CD4-positive, alpha-beta T cell treated with Interleukin-15 for 4 hours (primary cell): ENCODE measurements at places on chromosomes 4 and X.

- peak; percentile 68 for DNase-seq
These were observed 13.1 kb upstream of the EOLA1 start for GRCh38 chrX:149527705-149528104.

DNA sequence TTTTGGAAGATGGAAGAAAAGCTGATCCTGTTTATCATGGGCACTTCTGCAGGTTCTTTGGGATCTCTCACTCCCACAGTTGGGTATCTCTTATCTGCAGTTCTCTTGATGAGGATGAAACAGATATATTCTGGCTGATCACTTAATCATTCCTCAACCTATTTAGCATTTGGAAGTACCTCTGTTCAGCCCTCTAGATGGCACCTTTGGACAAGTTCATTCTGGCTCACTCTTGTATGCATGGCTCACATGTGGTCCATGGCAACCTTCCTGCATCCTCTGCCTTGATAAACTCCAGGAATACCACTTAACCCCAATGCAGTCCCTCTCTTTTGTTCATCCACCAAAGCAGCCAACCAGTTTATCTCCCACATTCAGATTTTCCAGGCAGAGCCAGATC lies 74.2 kb downstream of the SMARCA5 start:
- no peak for DNase-seq

GRCh38 chrX:101051153-101051548 lies 760 bp downstream of the TRMT2B start:
- DNase-seq, result no peak

GRCh38 chr4:2761035-2761923 lies 5.1 kb upstream of the TNIP2 start:
- DNase-seq, result no peak

GRCh38 chr4:128573781-128574508 lies 235.6 kb upstream of the JADE1 start:
- DNase-seq, result no peak

DNA sequence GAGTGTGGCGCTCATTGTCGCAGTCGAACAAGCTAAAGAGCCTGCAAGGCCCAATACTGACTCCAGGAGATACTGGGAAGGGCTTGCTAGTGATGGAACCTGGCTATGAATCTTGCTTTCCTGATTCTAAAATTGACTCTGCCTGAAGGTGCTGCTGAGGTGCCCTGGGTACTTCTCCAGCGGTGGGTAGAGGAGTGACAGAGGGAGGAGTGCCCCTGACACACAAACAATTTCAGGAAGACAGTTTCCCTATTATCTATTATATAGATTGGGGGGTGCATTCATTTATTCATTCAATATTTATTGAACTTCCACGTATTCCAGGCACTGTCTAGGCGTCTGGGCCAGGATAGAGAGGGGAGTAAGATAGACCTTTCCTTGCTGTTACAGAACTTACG lies 339.2 kb upstream of the GATB start:
- DNase-seq, result no peak

DNA sequence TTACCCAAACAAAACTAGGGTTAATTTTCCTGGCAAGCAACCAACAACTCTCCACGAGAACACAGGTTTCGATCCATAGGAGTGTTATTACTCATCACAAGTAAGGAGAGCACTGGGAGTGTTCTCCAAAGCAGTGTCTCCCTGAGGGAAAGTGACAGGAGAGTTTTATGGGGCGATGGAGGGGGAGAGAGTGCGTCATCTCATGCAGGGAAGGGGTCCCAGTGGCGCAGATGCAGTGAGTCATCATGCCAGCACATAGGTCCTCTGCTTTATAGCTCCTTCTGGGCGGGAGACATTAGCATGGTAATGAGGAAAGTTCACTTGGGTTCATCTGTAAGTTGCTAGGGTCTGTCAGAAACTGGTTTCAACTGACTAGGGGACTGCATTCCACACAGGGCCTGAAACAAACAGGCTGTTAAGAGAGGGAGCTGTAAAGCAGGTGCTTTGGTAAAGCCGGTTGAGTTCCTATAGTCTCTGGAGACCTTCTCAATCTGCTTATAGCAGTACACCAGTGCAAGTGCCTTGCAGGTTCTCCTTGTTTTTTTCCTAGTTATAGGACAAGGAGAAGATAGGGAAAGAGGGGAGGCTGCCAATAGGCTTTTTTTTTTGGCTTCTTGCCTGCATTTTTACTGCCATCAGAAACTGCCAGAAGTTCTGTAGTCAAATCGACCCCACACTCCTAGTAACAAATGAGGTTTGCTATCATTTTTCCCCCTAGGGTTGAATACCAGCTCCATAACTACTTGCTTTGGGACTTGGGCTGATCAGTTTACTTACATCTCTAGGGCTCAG lies 12.8 kb upstream of the BOD1L1 start:
- DNase-seq, result no peak

GRCh38 chrX:11269006-11269405 lies 24.2 kb upstream of the AMELX start:
- DNase-seq, result no peak

- no peak for DNase-seq
These were observed 2135.9 kb downstream of the ARAP2 start for GRCh38 chr4:34108391-34108790.

GRCh38 chr4:138977524-138977923 lies 38.1 kb upstream of the NOCT start:
- DNase-seq, result no peak
